ENCODE measurements at places on chromosomes 5 and 9.

- DNase-seq, result no peak
These were observed 64.7 kb upstream of the PALM2AKAP2 start for GRCh38 chr9:109715344-109715743.

DNA sequence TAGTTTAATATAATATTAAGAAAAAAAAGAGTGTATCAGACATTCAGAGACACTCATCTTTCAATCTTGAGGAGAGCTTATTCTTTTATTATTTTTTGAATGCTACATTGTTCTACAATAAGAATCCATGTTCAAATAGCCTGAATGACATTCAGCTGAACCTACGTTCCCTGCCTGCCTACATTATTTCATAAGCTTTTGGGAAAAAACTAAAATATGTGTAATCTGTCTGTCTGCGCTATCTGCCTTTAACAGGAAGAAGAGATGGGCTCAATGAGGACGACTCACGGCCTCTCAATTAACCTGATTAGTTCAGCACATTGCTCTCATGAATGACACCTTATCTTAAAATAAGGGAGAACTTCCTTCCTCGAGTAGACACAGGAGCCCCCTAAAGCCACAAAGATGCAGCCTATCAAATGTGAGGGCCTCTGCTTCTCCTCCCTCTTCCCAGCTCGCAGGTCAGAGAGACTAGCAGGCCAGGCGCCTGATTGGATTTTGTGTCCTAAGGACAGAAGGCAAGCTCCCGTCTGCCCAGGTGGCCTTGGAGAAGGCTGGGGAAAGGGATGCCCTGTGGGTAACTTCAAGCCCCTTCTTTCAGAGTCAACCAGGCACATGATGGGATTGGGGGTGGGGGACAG is 37.8 kb downstream of the EBF1 start:
- DNase-seq, result no peak

GRCh38 chr5:55681301-55681700 is 30.8 kb downstream of the SLC38A9 start:
- DNase-seq, result no peak

- no peak for DNase-seq
These were observed 553.1 kb downstream of the LRRC70 start for GRCh38 chr5:63131626-63132285.

GRCh38 chr9:38145526-38146053 is 76.6 kb upstream of the SHB start:
- no peak for DNase-seq

DNA sequence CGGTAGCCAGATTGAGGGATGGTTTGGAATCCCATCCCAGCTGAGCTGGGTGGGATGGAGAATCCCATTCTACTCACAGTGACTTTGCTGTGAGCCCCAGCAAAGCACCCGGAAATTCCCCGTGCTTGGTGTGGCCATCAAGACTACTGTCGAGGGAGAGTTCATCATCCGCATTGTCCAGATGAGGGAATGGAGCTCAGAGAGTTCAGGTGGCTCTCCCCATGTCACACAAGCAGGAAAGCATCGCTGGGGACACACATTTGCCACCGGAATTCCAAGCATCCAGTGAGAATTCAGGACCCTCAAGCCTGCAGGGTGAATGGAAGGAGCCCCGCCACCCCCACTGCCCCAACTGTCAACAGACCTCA is 54.4 kb downstream of the HRH2 start:
- DNase-seq, result no peak

DNA sequence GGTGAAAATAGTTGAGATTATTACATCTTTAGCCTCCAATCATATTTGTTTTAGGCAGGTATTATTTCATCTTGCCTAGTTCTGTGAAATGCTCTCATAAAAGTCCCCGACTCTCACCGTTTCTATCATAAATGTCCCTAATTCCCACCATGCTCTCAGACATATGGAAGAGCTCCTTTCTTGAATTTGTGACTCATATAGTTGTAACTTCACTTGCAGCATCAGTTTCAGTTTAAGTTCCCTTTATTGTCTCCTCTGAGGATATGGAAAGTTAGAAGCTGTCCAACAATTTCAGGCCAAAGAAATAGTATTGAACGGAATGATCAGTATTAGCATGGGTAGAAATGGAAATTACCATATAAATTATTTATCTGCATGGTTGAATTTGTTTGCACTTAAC is 187.5 kb upstream of the NR4A3 start:
- DNase-seq, result no peak

GRCh38 chr5:168962306-168962705 is 338.6 kb downstream of the SLIT3 start:
- DNase-seq, result no peak

DNA sequence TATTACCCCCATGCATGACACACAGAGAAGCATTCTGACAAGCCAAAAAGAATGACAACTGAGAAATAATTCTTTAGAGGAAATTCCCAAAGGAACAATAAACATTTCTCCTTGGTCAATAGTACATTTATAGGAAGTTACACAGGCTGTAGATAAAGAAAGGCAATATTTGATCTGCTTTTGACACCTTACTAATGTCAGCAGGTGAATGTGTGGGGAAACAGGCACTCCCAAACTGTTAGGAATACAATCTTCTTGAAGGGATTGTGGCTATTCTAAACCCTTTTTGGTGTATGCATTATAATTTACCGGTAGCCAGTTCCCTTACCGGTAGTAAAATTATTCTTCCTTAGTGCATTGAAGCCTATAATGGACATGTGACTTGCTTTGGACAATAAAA is 116.1 kb upstream of the FTMT start:
- DNase-seq, result no peak

DNA sequence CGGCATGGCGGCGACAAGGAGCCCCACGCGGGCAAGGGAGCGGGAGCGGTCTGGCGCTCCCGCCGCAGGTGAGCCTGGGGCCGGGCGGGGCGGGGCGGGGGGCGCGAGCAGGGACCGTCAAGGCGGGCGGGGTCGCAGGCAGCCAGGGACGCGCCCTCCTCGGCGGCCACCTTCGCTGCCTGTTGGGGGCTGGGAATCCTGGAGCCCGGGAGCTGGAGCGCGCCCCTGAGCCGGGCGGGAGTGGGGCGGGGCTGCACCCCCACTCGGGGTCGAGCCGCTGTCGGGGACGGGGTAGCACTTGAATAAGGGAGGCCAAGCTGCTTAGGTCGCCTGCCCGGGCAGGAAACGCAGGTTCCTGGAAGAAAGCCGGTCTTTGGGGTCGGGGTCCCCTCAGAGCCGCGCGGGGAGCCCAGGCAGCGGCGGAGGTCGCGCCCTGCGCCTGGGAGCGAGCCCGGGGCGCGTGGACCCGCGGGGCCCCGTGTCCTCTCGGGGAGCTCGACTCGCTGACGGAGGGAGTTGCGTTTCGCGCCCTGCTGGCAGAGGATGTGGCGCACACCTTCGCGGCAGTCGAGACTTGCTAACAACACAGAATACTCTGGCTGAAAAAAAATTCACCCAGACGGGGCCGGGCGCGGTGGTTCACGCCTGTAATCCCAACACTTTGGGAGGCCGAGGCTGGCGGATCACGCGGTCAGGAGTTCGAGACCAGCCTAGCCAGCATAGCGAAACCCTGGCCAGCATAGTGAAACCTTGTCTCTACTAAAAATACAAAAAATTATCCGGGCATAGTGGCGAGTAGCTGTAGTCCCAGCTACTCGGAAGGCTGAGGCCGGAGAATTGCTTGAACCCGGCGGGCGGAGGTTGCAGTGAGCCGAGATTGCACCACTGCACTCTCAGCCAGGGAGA is 552 bp downstream of the OTULINL start:
- DNase-seq, result peak; percentile 52

DNA sequence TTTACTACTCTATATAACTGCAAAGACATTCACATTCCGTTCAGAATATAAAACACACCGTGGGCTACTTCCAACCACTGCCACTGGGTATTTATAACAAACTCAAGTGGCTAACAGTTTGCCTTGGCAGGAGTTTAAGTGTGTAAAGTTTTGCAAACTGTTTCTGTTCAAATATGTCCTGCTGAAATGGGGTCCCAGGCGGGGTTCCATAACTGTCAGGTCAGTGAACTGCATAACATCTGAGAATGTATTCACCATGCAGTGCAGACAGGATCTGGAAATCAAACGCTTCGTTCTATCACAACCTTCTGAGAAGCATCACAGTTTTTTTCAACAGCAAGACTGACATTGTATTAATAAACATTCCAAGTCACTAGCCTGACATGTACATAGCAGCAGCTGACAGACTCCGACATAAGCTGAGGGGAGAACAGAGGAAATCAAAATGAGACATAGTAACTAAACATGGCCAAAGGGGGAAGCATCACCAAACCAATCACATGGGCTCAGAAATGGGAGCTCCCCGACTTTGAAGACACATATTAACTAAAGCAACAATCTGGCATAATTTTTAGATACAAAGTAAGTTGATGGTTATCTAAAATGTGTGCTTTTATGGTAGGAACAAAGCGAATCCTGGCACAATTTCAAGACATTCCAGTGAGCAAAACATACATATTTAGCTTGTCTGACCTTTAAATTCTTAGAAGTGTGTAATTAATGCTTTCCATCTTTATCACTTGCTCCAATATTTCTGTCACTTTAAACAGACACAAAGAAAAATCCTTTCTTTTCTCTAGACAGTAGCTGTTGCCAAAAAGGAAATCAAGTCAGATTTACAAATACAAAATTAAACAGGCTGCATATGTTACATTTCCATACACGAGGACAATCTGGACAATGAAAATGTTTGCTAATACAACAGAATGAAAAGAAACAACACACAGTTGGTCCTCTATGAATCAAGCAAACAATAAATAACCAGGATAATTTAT is 156.8 kb downstream of the MAPKAP1 start:
- no peak for DNase-seq

DNA sequence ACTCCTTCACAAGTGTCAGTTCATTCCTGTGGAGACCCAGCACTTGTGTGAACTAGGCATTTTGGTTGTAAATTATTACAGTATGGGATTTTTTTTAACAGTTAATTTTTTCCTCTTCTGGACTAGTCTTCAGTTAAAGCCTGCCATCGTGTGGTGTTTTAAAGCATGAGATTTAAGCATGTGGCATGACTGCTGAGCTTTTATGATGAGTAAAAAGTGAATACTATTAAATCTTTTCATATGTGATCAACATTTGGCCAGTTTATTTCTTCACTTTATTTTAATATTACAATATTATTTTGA is 25.0 kb downstream of the LMNB1 start:
- DNase-seq, result no peak

DNA sequence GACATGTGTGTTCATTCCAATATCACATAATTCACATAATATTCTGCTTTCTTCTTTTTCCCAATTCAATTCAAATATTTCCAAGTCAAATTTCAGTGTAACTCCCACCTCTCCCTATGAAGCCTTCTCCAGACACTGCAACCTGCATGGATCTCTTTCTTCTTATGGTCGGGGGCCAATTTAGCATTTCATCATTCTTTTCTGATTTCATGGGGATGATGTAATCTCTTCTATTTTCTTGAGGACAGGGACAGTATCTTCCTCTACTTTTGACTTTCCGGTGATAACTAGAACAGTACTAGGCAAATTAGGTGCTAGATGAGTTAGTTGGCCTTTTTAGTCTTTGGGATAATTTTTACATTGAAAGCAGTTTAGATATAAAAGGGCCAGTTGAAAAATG is 92.7 kb downstream of the CARTPT start:
- DNase-seq, result no peak

DNA sequence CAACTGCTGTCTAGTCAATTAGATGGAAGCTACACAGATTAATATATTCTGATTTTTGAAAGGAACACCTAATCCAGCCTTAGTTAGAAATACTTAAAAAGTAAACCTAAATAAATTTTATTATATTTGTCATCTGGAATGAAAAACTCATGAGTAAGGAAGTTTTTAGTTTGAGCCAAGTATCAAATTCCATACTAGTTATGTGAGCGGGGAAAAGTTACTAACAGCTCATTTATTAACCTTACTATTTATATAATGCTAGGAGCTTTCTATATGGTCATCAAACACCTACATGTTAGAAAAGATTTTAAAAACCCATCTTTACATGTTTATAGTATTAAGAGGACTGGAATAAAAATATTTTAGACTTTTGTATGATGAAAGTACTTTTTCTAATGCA is 41.6 kb upstream of the POU5F2 start:
- DNase-seq, result no peak

- no peak for DNase-seq
These were observed 285.1 kb downstream of the TMEM167A start for GRCh38 chr5:82792096-82792495.

DNA sequence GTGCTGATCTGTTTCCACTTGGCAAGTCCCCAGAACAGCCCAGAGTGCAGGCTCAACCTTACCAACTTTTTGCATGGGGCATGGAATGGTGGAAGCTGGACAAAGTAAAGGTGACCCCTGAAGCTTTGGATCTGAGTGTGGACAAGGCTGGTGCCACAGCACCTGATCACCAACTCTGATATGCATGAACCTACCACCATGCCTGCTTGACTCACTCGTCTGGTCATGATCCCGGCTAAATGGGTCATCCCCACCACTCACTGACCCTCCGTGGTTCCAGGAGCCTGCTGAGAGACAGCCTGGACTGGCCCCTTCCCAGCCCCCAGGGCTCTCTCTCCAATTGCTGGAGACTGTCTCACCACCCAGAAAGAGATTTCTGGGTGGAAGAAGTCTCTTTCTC is 14.4 kb upstream of the SLC22A4 start:
- DNase-seq, result no peak

DNA sequence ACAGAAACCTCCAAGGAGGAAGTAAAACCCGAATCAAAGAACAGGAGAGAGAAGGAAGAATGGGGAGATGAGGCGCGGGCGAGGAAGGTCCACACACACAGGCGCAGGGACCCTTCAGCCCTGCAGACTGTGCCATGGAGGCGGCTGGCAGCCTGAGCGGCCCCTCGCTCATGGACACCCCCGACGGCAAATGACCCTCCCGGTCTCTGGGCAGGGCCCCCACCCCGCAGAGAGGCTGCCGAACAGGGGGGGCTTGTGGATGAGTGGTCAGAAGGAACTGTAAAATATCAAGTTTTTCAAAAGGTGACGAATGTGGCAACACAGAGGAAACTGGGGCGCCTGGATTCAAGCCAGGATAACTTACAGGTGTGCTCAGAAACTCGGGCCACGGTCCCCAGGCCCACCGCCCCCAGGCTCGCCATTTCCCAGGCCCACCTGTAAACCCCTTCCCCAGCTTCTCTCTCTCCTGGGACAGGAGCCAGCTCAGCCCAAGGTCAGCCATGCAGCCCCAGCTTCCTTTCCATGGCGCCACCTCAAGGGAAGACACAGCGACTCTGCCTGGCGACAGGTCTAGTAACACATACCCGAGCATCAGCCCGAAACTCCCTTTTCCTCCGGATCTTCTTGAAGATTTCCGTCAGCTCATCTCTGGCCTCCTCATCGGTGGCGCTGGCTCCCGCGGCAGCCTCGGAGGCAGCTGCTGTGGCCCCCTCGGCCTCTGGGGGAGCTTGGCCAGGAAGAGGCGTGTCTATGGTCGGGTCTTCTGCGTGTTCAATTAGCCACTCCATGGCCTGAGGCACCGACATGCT is 16.5 kb downstream of the UBAC1 start:
- DNase-seq, result no peak

GRCh38 chr5:133881576-133882388 is 86.6 kb downstream of the C5orf15 start:
- DNase-seq, result no peak

Measured in stimulated activated CD4-positive, alpha-beta T cell treated with anti-CD3 and anti-CD28 coated beads, Interleukin-1b, Interleukin-23, amount 100 ng/mL, for 1 hour (primary cell).